ENCODE measurements at places on chromosomes 16 and 17. TPM values are rescaled to one million over a fixed set of nuclear protein-coding genes. Genes with fewer than 3 reads are reported as not detected.

The TENT4B gene
- total RNA-seq = 11.8 TPM

The MPP2 gene
- total RNA-seq = 20.3 TPM

The CTF1 gene
- 0.59 TPM for total RNA-seq

The MEIOC gene
- total RNA-seq = 1.0 TPM

The EPX gene
- total RNA-seq = 0.42 TPM

The RANBP10 gene
- 19.8 TPM for total RNA-seq

The CSF3 gene
- total RNA-seq = not detected

The RDM1 gene
- total RNA-seq = 0.27 TPM

The TBKBP1 gene
- total RNA-seq = 10.6 TPM

The OSGIN1 gene
- total RNA-seq = 3.2 TPM

All from motor neuron (in vitro differentiated cells).